ENCODE measurements at places on chromosomes 1 and 21.
A peak's percentile ranks its signal among the peaks of the same experiment; 100 is the strongest.

DNA sequence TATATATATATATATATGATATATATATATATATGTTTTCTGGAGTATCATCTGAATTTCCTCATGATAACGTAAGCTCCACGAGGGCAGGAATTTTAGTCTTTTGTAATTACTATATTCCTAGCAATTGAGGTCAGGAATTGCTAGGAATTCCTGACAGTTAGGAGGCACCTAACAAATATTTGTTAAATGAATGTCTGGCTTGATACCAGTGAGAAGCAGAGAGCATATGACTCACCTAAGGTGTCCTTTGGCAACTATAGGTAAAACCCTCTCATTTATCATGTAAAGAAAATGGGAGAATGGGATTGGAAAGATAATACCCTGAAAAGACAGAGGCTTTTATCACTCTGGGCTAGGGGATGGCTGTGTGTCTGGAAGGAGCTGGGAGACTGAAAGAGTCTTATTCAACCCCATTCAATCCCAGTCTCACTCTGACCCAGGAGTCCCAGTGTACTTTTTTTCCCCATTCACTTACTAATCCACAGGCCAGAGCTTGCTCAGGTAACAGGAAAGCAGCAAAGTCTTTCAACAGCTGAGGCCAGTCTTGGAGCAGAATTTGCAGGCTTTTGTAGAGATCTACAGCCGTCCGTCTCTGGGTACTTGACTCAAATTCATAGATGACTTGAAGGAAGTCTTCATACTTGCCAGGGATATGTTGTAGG is 71.2 kb downstream of the DAP3 start:
- no peak for DNase-seq

GRCh38 chr21:28537371-28538079 is 455.2 kb downstream of the LTN1 start:
- no peak for DNase-seq

GRCh38 chr1:202964791-202965410 is 2.2 kb downstream of the CYB5R1 start:
- DNase-seq = no peak

DNA sequence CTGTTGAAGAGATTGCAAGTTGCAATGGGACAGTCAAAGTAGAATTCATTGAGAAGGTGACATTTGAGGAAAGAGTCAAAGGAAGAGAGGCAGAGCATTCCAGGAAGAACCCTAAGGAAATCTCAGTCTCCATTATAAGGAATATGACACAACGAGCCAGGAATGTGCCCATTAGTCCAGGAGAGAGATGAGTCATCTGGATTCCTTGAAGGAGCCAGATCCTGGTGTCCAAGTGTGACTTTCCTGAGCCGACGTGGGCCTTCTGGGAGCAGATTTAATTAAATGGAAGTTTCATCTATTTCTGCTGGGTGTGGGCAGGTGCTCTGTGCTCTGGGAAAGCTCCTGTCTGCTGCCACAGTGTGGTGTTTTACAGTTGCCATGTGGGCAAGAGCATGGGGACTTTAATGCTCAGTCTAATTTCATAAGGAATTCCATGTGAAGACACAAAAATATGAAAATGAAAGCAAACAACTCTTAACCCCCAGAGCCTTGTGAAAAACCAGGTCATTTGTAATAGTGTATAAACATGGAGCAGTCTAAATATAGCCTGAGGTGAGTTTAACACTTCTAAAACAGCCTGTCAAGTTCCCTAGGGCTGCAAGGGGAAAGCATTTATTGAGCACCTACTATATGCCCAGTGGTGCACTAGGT is 111.4 kb upstream of the ARTN start:
- no peak for DNase-seq

DNA sequence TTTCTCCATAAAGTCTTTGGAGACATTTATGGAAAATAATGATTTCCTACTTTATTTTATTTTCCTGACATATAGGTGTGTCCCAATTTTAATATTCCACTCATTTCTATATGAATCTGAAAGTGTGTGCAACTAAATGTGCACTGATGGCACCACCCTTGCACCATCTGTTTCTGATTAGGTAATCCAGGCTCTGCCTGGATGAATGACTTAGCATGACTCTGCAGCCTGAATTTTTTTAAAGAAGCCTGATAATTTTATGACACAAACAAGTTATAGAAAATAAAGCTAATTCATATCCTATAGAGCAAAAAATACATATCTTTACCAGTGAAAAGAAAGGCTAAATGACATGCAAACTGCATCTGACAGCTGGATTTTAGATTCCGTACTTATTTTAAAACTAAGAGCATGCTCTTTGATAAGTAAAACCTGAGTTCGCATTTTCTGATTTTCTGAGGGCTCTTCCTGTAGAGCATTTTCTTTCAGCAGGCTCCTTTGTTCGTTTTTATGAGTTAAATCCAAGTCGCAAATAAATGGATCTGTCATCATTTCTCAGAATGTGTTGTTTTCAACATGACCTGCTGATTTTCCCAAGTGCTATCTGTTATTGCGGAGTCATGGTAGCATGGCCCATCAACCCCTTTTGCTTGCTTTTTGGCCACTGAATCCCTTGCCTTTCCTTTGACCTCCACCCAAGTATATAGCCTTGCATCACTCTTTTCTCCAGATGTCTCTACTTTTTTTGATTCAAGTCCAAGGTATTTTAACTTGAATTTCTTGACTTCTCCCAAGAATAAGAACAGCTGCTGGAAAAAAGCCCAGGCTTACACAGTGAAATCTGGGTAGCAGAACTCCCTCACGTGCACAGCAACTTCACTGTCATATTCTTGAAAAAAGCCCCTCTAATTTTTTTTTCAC is 52.8 kb upstream of the LYPLAL1 start:
- no peak for DNase-seq

DNA sequence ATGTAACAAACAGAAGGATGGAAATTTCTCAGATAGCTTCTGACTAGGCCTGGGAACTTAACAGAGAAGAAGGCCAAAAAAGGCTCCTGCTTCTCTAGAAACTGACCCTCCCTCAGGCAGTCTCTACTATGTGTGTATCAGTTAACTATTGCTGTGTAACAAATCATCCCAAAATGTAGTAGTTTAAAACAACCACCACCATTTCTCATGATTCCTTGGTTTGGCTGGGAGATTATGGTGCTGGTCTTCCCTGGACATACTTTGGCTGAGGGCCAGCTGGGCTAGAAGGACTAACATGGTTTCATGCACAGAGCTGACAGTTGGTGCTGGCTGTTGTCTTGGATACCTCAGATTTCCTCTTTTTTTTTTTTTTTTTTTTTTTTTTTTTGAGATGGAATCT is 26.2 kb upstream of the CNN3 start:
- DNase-seq = no peak

DNA sequence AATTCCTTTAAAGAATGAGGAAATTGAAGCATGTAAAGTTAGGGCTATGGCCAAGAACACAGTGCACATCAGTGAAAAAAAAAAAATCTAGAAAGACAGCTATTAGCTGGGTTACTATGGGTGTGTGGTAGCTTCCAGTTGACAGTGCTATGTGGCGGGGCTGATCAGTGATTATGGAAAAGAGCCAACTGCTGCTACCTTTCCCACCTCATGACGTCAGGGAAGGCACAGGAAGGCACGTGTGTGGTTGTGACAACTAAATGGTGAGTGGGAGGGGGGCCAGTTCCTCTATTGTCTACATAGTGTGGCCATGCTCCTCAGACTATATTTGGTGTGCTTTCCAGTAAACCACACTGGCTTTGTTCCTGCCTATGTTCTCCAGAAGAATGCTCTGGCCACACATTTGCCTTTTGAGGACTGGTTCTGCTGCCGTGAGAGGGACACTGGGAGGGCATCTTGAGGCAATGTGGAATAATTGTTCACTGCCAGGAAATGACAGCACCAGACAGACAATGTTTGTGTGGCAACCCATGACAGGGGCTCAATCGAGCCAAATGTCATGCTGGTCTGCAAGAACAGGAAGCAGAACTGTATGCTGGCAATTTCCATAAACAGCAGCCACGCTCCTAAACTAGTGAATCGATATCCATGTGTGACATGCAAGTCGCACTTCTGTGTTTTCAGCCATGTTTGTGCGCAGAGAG is 3.0 kb upstream of the SDE2 start:
- peak; percentile 47 for DNase-seq

DNA sequence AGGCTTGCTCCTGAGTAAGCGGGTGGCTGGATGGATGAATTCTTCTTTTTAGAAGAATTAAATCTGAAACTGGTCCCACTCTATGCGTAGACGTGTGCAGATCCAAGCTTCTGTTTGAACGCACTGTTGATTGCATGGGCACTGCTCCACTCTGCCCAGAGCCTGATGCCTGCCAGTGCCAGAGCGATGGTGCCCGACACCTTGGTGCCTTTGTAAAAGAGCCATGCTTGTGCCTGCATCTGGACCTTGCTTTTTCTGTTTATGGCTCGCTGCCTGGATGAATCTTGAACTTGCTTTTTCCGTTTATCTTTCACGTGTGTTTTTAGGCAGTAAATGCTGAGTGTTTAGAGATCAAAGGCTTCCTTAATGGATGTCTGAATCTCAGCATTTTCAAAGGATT is 15.0 kb upstream of the PWP2 start:
- no peak for DNase-seq

GRCh38 chr1:219771080-219771479 is 157.3 kb downstream of the SLC30A10 start:
- DNase-seq = no peak

GRCh38 chr1:5599541-5599940 is 392.7 kb downstream of the NPHP4 start:
- DNase-seq = no peak

- no peak for DNase-seq
These were observed 714.3 kb downstream of the MATN1 start for GRCh38 chr1:30008998-30009657.

DNA sequence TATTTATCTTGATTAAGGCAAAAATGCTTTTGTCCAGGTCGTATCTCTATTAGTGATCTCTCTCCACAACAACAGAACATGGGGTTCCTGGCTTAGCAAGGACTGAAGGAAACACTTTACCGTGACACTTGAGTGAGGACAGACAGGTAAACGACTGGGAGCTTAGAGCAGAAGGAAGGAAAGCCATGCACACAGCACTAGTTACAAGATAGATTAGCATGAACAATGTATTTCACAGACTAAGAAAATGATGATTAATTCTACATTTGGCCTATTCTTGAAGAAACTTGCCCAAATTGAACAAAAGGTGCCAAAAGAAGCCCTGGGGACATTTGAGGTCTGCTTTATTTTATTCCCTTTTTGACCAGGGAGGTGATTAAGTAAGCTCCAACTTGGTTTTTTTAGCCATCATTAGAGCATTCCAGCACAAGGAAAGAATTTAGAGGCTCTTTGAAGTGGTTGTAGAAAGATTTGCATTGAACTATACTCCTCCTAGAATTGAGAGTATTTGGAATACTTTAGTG is 248.5 kb downstream of the USP25 start:
- no peak for DNase-seq

DNA sequence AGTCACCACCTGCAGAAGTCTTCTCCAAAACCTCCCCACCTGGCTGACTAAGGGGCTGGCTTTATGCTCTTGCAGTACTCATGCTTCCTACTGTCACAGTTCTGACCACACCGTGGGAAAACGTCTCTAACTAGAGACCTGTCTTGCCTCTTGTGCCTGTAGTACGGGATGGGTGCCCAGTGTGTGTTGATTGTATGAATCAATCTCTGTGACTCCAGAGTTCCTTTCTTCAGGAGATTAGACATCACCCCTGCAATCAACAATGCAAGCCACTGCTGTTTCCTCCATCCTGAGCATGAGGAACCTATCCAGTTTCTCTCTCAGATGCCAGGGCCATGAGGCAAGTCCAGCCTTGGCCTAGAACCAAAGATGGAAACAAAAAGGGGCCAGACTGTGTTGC is 64.1 kb downstream of the LRRN2 start:
- no peak for DNase-seq

DNA sequence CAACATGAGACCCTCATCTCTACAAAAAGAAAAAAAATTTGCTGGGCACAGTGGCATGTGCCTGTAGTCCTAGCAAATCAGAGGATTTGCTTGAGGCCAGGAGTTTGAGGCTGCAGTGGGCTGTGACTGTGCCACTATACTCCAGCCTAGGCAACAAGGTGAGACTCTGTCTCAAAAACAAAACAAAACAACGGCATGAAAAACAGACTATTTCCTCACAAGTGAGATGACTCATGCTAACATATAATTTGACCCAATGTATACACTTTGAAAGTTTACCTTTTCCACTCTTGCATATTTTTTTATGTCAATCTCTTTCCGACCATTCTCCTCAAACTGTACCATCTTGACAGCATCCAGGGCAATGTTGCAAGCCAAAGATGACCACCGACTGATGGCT is 17.5 kb downstream of the CCT3 start:
- no peak for DNase-seq

DNA sequence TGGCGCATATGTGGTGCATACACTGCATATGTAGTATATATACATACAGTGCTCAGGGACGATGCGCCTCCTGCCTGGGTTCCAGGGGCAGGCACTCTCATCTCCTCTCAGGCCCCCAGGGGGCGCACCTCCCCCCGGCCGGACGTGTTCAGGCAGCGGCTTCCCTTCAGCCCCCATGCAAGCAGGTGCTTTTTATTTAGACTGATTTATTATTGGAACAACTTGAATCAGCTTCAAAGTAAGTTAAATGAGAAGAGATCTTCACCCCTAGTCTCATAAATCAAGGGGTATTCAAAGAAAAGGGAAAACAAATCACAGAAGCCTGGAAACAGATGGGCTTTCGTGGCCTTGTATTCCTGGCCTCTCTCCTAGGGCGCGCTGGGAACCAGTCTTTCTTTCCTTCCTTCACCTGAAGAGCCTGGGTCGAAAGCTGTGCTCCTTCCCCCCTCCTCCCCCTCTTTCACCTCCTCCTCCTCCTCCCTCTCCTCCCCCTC is 64.6 kb downstream of the UBIAD1 start:
- peak; percentile 59 for DNase-seq

- no peak for DNase-seq
These were observed 93.3 kb upstream of the ADAMTS5 start for GRCh38 chr21:27060190-27060589.

GRCh38 chr1:178874966-178875365 is 4.1 kb upstream of the ANGPTL1 start:
- DNase-seq = no peak

DNA sequence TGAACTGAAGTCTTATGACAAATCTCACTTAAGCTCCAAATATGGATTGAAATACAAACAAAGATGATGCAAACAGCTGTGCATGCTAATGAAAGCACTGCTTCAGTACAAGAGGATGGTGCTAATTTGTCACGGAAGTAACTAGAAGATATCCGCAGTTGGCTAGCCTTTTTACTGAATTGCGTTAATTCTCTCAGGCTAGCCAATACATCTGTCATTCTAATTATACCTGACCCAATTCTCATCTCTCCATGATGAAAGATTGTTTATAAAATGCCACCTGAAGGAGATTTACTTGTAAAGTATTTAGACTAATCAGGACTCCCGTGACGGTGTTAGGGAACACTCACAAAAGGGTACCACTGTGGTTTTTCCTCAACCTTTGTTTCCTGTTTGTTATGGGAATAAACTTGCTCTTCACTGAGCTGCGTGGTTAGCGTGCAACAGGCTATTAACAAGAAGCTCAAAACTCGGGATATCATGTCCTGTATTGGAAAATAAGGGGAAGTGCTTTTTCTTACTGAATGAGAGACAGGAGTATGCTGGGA is 162.5 kb downstream of the APP start:
- DNase-seq = no peak

All from T-helper 9 cell (primary cell).